ENCODE measurements at places on chromosomes 2 and 18.

GRCh38 chr18:55878224-55878623 lies 290.2 kb upstream of the TCF4 start:
- no peak for DNase-seq

DNA sequence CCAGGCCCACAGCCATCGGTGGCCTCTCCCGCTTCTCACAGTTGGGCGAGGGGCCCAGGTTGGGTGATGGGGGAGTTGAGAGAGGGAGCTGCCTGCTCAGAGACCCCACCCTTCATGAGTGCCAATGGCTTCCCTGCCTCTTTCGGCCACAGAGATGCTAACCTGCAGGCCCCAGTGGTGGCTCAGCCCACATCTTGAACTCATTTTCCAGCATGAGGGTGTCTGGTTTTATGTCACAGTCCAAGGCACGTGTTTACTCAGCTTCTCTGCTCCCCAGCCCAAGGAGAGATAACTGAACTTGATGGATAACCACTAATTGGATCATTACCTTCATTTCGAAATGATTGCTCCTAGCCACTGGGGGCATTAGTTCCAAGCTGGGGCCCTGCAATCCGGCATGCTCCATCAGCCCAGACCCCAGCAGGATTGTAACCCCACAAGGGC lies 45.9 kb upstream of the SIX2 start:
- DNase-seq = no peak

GRCh38 chr2:29881089-29881730 lies 40.2 kb downstream of the ALK start:
- DNase-seq = no peak

DNA sequence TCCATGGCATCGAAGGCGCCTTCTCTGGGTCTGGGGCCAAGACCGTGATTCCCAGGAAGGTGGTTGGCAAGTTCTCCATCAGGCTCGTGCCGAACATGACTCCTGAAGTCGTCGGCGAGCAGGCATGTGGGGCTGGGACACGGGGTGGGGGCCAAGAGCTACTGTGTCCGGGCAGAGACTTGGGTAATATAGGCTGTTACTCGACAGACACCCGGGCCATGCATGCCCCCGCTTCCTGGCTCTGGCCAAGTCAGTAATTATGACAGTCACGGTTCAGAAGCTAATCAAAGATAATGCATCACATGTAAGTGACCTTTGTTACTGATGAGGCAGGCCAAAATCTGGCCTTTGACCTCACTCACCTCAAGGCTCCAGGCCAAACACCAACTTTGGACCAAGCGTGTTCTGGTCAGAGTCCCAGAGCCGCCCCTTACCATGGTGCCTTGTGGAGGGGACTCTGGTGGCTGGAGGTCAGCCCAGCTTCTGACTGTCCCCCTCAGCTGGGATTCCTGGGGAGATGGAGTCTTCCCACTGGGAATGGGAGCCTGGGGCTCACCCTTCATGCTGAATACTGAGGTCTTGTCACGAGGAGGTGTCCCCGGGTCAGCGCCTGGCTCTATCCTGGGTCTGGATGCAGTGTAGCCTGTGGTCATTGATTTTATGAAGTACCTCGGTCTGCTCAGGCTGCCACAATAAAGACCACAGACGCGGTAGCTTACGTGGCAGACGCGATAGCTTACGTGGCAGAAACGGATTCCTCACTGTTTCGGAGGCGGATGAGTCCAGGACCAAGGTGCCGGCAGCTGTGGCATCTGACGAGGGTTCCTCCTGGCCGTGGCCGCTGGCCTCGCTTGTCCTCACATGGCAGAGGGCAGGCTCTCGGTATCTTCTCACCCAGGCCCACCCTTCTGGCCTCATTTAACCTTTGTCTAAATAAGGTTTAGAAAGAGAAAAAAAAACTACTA lies 17.7 kb upstream of the CNDP1 start:
- no peak for DNase-seq

DNA sequence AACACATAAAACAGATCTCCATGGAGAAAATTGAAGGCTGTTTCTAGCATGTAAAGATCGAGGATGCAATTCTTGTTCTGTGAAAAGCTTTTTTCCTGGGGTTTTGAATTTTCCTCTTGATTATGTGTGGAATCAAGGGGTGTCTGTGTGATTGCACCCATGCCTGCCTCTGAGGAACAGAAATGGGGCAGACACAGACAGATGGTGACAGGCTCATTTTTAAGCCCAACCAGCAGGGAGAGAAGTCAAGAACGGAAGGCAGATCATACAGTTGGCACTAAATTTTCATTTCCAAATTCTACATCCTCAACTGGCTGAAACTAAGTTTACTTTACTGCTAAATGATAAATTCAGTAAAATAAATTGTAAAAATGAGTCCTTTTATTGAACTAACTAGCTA lies 1037.7 kb upstream of the KLHL29 start:
- DNase-seq = no peak

DNA sequence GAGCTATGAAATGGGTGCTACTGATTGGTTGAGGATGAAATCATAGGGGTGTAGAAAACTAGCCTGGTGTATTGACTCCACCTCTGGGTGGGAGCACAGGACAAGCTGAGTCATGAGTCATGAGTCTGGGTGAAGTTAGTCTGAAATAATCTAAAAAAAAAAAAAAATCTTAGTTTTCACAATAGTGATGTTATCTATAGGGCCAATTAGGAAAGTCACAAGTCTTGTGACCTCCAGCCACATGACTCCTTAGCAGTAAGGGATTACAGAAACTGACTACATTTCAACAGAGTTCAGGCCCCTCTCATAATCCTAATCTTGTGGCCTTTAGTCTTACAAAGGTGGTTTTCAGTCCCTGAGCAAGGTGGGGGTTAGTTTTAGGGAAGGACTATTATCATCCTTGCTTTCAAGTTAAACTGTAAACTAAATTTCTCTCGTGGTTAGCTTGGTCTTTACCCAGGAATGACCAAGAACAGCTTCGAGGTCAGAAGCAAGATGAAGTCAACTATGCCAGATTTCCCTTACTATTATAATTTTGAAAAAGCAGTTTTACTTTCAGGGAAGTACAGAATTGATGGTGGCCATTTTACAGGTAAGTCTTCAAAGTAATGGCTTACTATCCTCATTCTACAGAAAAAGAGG lies 338.0 kb upstream of the GYPC start:
- no peak for DNase-seq

DNA sequence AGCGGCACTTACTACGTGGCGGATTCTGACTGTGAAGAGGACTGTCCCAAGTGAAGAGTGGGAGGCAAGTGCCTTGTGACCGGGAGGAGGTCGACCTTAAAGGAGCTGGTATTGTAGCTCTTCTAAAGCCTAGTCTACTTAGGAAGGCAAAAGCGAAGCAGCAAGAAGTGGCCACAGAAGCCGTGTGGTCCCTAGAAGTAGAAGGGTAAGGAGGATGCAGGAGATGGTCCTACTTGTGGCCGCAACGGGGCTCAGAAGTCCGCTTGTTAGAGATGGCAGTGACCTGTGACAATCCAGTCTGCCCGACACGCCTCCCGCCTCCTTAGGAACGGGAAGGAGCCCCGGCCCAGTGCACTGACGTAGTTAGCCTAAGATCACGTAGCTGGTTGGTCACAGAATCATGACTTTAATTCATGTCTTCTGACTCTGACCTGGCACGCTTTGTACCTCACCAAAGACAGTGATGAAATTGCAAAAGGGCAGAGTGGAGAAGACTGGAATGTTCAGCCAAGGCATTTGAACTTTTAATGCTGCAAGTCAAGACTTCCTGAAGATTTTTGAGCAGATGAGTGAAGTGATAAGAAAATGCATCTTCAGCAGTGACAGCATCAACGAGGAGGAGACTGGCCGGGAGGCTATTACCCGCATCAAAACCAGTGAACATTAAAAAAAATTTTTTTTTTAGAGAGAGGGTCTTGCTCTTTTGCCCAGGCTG lies 749 bp upstream of the EIF2AK3 start:
- DNase-seq = peak; percentile 95

DNA sequence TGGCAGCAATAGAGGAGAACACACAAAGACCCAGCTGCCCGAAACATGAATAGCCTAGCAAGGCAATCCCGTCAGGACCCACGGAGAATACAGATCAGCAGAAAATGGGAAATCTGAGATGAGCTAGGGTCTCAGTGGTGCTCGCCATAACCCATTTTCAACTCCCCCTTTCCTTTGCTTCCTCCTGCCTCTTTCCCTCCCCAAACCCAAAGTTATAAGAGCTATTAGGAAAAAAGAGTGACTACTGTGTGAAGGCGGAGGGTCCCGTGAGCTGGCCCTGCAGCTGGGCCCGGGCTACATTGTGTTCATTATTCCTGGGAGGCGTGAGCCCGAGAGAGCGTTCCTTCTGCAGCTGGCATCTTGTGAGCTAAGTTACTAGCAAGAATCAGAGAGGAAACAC lies 118.4 kb downstream of the PID1 start:
- no peak for DNase-seq

GRCh38 chr18:36188916-36189315 lies 1.6 kb downstream of the MOCOS start:
- no peak for DNase-seq

DNA sequence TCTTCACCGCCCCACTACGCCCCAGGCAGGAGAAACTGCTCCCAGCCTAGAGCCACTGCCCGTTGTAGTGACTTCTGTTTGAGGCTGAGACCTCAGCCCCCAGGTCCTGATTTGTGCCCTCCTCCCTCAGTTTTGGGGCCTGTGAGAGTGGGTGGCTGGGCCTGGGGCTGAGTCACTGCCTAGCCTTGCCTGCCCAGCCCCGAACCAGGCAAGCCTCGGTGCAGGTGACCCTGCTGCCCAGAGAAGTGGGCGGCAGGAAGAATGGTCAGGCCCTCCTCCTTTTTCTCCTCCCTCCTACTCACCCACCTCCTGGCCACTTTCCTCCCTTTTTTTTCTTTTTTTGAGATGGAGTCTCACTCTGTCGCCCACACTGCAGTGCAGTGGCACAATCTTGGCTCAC lies 66.6 kb downstream of the ZFP36L2 start:
- no peak for DNase-seq

- DNase-seq = no peak
Measured at GRCh38 chr18:49491534-49491856, 4.5 kb upstream of the C18orf32 start.

DNA sequence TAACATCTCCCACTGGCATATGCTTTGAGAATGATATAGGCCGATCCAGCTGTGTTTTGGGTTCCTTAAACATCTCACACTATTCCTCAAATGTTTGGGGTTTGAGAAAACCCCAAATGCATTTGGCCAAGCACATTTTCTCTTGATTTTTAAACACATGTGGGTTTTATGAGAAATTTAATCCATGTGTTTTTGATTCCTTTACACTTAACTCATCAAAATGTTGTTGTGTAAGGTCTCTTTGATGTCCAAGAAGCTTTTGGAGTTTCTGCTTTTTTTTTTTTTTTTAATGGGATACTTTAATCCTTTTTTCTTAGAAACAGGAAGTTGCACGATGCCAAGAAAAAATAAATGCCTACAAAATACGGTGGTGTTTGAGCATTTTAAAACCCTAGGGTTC lies 339.8 kb upstream of the TCF4 start:
- no peak for DNase-seq

DNA sequence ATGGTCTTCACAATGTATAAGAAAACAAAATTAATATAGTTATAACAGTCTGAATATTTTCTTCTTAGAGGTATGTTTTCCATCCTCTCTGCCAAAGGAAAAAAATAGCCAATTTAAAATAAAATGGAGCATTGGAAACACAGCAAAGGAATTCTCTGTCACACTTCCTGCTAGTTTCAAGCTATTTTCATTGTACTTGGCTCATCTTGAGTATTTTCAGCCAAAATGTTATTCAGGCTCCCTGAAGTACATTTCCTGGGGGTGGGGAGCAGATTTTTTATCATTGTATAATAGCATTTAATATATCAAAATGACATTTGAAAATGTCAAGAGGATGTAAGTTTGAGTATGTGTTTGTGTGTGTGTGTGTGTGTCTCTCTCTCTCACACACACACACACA lies 463.6 kb upstream of the REG3G start:
- no peak for DNase-seq

DNA sequence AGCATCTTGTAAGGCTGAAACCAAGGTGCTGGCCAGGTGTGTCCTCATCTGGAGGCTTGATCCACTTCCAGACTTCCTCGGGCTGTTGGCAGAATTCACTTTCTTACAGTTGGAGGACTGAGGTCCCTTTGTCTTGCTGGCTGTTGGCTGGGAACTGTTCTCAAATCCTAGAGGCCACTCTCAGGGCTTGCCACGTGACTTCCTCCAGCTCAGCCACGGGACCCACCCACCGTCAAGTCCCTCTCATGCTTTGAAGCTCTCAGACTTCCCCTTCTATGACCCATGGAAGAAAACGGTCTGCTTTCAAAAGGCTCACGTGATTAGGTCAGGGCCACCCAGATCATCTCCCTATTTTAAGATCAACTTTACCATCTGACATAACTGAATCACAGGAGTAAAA lies 77.1 kb downstream of the SMAD4 start:
- peak; percentile 38 for DNase-seq

DNA sequence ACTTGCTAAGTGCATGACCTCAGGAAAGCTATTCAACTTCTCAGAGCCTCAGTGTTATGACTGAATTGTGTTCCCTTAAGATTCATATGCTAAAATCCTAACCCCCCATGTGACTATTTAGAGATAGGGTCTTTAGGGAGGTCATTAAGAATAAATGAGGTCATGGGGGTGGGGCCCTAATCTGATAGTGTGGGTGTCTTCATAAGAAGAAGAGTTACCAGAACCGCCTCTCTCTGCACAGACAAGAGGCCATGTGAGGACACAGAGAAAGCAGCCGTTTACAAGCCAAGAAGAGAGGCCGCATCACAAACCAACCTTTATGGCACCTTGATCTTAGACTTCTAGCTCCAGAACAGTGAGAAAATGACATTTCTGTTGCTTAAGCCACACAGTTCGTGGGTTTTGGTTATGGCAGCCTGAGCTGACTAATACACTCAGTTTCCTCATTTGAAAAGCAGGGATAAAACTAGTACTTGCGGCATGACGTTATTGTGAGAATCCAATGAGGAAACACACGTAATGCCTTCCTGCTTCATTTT lies 9.9 kb downstream of the SH2D6 start:
- no peak for DNase-seq

DNA sequence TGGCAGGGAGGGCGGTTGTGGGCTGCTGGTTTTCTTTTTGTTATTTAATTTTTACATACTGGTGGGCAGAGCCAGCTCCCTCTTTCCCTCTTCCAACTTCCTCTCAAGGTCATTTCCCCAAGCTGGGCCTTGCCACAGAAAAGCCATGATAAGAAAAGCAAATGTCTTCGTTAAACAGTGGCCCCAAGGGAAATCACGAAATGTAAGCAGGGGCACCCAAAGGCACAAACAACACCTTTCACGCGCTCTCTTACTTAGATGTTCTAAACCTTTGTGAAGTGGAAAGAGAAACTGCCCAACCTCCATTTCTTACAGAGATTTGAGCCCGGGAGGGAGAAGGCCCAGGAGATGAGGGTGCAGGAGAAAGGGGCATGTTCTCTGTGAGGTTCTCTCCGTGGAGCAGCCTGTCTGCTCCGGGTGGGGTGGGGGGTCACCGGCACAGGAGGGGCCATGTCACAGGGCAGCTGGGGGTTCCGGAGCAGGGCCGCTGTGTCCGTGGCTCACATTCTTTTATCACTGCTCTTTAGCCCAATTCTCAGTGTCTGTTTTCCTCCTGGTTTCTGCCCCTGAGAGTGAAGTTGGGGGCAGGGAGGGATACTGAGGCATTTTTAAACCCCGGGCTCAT lies 190.7 kb upstream of the GATA6 start:
- DNase-seq = no peak

Data from GM12865 (cell line).